ENCODE measurements at places on chromosomes 3 and 15.

GRCh38 chr15:67054676-67055075, 10.7 kb upstream of the SMAD3 start:
- DNase-seq, result no peak

- no peak for DNase-seq
Measured at GRCh38 chr3:139225548-139225947, 118.3 kb upstream of the MRPS22 start.

- DNase-seq, result no peak
Measured at GRCh38 chr3:185024966-185025365, 127.9 kb downstream of the C3orf70 start.

DNA sequence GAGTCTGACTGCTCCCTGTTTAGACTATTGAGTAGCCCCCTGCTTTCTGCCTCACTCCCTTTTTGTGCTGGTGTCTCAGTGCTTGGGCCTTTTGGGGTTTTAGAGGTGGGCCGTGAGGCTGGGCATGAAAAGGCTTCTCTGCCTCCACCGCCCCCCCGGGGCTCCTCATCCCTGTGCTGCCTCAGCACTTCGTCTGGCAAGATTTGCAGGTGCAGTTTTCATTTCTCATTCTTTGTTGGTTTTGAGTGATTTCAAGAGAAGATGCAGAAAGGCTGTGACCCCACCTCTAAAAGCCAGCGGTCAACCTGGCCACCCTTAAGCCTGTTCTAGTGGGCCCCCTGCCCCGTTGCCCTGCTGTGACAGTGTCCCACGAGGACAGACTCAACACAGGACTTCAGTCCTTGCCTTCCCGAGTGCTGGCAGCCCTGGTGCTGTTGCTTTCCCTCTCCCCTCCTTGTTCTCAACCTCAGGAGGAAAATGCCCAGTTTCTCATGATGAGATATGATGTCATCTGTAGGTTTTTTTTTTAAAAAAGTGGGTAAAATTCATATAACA, 38.0 kb downstream of the APBA2 start:
- no peak for DNase-seq

DNA sequence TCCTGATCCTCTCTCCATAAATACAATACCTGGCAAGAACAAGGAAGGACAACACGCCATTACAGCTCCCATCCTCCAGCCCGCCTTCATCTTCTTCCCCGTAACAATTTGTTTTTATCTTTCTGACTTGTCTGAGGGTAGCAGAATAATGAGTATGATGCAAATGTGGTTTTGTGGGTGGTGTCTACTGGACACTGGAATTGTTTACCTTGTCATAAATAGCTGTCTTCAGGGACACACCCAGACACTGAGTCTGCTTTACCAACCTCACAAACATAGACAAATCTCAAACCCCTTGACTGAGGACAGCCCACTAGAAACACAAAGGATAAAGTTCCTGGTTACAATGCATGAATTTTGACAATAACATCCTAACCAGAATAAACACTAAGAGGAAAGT, 13.4 kb downstream of the WDR72 start:
- no peak for DNase-seq

- DNase-seq, result no peak
Measured at GRCh38 chr3:24495326-24495994, 810 bp upstream of the THRB start.

GRCh38 chr3:53616321-53616720, 121.9 kb downstream of the CACNA1D start:
- DNase-seq, result no peak

- DNase-seq, result no peak
Measured at GRCh38 chr3:139524841-139525636, 14.5 kb downstream of the RBP1 start.

GRCh38 chr15:87967951-87968350, 288.6 kb downstream of the NTRK3 start:
- no peak for DNase-seq

DNA sequence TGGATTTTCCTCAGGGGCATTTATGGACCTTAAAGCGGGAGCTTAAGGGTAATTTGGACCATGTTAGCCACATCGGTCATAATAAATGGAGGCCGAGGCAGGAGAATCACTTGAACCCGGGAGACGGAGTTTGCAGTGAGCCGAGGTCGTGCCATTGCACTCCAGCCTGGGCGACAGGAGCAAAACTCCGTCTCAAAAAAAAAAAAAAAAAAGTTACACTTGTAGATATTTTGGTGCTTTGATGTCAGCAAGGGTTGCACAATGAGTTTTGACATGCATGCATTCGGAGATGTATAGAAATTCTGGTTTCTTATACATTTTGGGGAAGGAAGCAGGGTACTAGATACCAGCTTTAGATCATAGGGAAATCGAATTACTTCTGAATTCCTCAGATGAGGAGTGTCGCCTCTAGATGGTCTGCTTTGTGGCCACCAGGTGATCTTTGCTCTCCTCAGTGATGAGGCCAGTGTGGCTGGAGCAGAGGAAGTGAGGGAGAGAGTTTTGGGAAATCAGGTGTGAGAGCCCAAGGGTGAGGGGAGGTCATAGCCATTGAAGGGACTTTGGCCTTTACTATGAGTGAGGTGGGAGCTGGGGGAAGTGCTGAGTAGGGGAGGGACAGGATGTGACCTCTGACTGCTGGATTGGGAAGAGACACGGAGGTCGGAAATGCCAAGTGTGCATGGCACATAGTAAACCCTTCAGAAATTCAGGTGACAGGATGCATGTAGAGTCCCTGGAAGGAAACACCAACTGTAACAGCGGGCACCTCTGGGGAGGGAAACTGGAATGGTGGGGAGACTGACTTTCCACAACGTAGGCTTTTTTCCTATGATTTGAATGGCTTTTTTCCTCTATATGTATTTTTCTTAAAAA, 8.4 kb upstream of the RBSN start:
- DNase-seq, result no peak

DNA sequence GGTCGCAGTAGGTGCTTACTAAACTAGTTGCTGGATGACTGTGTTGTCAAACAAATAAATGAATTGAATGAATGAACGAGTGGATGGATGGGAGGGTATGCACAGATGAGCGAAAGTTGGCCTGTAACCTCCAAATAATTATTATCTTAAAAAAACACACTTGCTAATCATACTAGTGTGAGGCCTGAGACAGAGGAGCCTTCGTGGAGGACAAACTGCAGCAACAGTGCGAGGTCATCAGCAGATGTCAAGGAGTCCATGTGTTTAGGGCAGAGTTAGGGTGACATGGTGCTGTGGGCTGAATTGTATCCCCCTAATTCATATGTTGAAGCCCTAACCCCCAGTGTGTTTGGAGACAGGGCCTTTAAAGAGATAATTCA, 24.4 kb downstream of the CORO2B start:
- DNase-seq, result no peak

DNA sequence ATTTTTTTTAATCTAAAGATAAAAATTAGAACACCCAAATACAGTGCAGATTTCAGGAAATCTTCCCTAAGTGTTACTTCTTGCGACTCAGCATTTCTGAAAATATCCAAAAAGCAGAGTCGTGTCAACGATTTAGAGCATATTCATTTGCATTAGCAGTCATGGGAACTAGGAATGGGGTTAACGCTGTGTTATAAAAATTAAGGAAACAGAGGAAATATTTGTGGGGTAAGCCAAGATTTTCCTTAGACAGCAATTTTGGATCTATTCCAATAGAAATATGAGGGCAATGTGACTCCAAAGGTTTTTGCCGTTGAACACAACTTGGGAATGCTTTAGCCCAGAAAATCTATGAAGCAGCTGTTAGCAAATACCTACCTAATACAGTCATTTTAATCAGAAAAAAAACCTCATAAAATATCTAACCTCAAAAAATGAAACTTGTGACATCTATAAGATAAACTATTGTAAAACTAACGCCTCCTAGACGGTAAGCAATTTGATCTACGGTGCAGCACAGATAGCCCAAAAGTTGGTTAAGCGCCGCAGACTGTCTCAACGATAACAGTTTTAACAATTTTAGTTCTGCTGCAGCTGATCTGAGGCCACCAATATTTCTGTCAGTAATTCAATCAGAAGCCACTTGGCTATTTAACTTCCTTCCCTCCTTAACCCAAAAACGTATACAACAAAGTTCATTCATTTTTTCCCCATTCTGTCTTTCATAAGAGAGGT, 5.8 kb upstream of the ATP11B start:
- no peak for DNase-seq

- no peak for DNase-seq
Measured at GRCh38 chr3:74906181-74906580, 291.7 kb upstream of the CNTN3 start.

GRCh38 chr3:168472783-168473182, 377.1 kb upstream of the GOLIM4 start:
- DNase-seq, result no peak

GRCh38 chr3:154241496-154241895, 82.8 kb downstream of the DHX36 start:
- no peak for DNase-seq
